ENCODE measurements at places on chromosomes 5 and 9.

GRCh38 chr9:84212246-84212645 is 128.3 kb downstream of the SLC28A3 start:
- no peak for DNase-seq

- DNase-seq = no peak
Observed at GRCh38 chr5:87645224-87645623, 232.5 kb upstream of the CCNH start.

GRCh38 chr5:170311511-170312300 is 14.1 kb upstream of the LCP2 start:
- DNase-seq = no peak

DNA sequence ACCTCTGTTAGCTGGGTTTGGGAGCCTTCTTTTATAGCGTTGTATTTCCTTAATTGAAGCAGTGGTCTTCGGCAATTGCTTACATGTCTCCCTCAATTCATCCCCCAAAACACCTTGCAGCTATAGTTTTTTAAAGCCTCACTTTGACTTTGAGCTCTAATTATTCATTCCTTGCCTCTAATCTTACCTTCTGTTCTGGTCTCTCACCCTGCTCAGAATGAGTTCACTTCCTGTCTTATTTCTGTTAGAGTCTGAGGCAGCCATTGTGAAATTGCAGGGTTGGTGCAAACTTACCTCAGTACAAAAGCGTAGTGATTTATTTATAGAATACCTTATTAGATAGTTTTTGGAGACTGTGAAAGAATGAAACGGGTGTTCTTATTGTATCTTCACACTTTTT is 35.0 kb downstream of the AOPEP start:
- DNase-seq = no peak

DNA sequence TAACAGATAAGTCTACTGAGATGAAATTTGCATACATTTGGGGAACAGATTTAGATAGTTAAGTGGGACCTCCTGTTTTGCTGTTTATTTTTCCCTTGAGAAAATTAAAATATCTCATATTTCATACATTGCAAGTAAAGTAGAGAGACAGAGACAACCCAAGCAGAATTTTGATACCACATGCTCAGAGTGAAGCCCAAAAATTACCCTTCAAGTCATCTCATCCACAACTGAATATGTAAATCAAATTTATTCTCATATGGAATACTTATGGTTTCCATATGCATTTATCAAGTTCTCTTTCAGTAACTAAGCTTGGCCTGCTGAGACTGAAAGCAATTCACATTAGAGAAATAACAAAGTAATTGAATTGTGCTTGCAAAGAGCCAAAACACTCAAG is 474.4 kb downstream of the SEMA5A start:
- no peak for DNase-seq

DNA sequence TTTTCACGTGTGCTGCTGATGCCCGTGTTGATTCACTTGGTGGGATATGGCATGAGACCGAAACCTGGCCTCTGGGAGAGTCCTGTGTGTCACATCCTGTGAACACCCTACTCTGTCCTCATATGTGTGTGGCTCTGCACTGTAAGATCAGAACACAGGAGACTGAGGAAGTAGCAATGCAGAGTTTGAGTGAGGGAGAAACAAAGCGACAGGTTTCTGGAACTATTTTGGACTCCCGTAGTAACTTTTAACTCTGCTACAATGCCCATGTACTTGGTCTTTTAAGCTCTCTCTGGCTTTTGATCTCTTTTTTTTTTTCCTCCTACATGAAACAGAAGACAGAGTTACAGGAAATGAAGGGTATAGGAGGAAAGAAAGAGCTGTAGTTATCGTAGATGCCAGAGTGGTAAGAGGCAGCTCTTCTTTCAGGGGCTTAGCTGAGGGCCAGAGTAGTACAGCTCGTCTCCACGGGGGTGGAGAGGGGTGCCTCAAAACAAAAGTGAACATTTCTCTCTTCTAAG is 26.6 kb downstream of the GRAMD2B start:
- DNase-seq = peak; percentile 64

DNA sequence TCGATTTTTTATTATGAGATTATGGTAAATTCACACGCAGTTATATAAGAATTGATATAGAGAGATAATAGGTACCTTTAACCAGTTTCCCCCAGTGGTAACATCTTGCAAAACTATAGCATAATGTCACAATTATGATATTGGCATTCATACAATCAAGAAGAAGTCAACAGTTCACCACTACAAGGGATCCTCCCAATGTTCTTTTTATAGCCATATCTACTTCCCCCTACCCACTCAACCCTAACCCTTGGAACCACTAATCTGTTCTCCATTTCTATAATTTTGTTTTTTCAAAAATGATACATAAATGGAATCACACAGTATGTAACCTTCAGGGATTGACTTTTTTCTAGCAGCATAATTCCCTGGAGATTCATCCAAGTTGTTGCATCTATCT is 9.8 kb downstream of the ACTL7B start:
- DNase-seq = no peak

DNA sequence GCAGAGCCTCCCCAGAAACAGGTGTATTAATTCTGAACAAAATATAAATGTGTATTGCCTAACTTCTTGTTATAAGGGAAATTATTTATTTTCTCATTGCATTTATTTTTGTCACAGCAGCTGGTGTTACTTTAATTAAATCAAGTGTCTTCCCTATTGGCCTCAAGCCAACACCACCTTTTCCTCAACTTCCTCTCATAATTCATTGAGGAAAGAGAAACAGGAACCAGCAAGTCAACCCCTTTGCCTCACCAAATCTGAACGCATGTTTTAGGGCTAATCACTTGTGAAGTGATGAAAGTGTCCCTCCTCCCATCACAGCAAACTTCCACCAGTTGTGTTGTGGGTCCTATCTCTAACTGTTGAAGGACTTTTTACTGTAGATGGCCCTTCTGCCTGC is 73.1 kb downstream of the DIRAS2 start:
- no peak for DNase-seq

- no peak for DNase-seq
Observed at GRCh38 chr9:93092251-93092991, 3.6 kb upstream of the CARD19 start.

DNA sequence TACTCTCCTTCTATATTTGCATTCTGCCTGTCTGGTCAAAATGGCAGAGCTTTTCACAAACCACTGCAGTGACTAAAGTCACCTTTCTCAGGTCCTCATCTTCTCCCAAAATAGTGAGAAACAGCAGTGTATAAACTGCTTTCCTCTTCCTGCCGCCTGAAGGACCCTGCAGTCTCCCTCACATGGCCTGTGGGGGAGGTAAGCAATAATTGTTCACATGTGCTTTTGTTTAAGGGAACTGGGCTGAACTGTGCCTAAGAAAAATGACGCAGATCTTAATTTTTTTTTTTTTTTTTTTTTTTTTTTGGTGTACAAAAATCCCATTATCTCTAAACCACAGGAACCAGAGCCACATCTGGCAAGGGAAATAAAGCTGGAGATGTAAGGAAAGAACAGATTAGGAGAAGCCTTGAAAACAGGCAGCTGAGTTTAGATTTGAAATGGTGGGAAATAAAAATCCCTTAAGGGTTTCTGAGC is 131.7 kb upstream of the VLDLR start:
- no peak for DNase-seq

GRCh38 chr9:114893221-114894010 is 37.0 kb downstream of the TNFSF8 start:
- peak; percentile 47 for DNase-seq

DNA sequence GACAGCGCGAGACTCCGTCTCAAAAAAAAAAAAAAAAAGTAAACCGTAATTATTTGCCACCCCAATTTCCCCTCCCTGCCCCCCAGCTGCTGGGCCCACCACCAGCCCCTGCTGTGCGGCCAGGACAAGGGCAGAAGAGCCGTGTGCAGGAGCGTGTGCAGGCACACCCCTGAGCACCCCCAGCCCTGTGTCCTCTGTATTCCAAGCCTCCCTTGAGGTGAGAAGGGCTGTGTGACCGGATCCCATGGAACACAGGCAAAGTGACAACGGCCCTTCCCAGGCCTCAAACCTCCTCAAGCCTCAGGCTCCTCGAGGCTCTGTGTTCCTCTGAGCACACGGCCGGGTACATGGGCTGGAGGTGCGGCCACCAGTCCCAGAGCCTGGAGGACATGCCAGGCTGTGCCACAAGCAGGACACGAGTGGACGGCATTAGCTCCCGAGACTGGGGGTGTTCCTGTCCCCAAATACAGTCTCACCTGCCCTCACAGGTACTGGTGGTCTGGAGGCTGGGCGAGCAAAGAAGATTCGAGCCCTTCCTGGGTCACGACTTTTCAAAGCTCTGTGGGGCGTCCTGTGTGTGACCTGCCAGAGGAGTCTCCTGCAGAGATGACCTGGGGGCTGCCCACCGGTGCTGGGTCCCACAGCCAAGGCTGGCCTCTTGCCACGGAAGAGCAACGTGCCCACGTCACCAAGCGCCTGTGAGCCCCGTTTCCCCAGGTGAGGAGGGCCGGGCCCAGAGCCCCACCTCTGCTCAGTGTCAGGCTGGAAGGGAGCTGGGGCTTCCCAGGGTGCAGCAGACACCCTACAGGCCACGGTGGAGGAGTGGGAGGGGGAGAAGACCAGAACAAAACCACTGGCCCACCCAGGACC is 47.1 kb upstream of the SIMC1 start:
- no peak for DNase-seq

GRCh38 chr5:159657771-159658170 is 258.5 kb upstream of the ADRA1B start:
- DNase-seq = no peak

DNA sequence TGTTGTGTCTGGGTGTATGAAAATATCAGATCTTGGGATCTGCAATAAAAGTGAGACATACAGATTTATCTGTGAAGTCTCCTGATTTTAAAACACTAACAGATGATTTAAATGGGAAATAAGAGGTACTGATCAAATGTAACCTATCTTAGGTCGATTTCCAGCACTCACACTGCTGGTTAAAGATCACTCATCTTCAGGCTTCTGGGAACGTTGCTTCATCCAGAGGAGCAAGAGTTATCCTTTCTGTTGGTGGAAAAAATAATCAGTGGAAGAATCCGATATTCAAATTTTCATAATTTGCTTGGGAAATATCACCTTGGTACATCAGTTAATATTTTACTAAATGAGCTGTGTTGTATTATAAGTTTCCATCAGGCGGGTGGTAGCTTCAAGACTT is 876.8 kb upstream of the WWC1 start:
- DNase-seq = no peak

DNA sequence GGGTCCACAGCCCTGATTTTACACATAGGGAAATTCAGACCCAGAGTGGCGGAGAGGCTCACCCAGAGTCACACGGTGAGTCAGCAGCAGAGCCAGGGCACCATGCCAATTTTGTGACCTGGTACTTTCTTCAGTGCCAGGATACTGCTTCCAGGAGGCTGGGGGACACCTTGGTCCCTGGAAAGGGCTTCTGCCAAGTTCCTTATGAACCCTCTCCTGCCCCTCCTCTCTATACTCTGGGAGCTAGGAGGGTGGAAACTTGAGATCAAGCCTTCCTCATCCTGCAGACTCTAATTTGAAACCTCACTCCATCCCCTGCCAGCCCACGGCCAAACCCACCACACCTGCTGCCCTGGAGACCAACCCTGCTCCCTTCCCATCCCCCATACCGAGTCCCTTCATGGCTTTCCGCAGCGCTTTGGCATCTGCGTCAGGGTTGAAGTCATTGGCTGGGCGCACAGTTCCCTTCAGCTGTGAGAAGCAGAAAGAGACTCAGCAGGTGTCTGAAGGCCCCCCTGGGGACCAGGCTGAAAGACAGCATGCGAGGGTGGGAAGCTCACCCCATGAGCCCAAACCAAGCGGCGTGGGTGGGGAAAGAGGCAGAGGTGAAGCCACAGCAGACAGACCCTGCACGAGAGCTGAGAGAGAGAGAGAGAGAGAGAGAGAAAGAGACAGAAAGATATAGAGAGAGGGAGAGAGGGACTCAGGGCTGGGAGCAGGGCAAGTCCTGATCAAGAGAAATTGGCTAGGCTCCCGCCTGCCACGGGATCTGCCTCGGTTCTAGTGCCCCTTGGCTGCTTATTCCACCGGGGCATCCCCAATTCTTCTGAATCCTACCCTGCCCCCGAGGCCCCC is 33.5 kb downstream of the ANXA6 start:
- DNase-seq = no peak

DNA sequence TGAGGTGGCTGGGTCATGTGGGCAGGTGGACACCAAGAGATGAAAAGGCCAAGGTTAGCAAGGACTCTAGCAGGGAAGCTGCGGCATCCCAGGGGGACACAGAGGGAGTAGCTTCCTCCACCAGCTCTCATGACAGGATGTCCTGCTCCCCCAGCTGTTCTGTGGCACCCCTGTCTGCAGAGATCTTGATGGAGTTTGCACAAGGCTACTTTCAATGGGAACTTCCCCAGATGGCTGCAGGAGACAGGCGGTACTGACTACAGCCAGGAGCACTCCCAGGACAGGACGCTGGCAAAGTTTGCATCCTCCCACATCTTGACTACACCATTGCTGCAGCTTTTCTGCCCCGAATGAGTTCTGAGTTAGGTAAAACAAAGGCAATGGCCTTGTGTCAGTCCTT is 312.8 kb downstream of the TLE4 start:
- DNase-seq = no peak

DNA sequence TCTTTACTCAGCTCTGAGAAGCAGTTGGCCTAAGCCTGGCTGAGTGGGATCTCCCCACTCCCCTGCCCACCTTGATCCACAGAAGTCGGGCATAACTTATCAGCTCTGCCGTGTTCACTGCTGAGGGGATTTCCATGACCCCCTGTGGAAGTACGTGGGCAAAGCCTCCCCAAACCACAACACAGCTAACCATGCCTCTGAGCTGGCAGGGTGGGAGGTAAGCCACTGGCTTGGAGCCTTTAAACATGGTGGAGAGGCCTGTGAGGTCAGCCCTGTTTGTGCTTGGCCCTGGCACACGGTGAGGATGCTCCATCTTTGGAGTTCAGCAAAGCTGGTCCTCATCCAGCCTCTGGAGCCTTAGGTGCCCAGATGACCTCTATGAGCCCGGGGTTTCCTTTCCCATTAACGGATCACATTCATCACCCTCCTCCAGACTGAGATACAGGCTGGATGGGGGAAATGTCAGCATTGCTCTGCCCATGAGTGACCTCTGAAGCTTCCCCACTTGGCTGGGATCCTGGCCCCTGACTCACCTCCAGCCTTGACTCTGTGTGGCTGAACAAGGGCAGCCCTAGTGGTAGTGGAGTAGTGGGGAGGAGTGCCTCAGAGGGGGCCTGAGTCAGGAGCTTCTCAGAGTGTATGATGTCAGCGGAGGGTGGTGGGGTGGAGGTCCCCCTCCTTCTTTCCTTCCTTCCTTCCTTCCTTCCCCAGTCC is 6.2 kb downstream of the PDLIM4 start:
- peak; percentile 70 for DNase-seq

GRCh38 chr5:57133574-57133973 is 40.3 kb upstream of the GPBP1 start:
- DNase-seq = no peak

GRCh38 chr9:124297551-124297901 is 39.8 kb downstream of the NEK6 start:
- DNase-seq = peak; percentile 96

DNA sequence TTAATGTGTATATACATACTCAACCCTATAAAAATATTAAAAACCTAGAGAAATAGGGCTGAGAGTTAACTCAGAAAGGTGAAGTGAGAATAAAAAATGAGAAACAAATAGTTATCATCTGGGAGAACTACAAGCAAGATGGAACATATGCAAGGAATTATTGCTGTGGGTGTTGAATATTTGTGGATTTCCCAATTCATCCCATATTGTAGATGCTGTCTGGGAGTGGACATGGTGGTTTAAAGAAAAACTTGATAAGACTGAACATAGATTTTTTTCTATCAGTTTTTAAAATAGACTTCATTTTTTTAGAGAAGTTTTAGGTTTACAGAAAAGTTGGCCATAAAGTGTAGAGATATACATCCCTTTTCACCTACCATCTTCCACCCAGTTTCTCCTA is 263.5 kb downstream of the SPATA31D1 start:
- no peak for DNase-seq

GRCh38 chr5:150142959-150143349 is 12.7 kb downstream of the PDGFRB start:
- peak; percentile 92 for DNase-seq

Data from RWPE1 (cell line).